Cardiac muscle cell (in vitro differentiated cells and primary cell): ENCODE measurements at places on chromosomes 7 and 10. TPM values are rescaled to one million over a fixed set of nuclear protein-coding genes. Genes with fewer than 3 reads are reported as not detected.

DNA sequence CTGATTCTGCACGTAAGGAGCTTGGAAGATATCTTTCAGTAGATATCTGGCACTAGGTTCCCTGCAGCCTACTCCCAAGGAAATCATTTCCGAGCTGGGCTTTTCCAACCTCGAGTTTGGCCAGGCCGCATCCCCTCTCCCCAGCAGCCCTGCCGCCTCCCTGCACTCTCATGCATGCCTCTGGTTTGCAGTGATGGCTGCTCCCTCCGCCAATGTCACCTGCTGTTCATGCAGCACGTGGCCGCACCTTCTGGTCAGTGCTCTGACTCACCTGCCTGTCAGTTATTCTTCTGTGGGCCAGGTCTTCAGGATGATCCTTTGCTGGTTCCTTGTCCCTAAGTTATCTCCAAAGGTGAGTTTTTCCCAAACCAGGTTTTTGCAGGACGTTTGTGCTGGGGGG, 50.6 kb upstream of the RASGEF1A start:
- no peak for DNase-seq
- H3K4me3 ChIP-seq, result no peak overlapping the region
- H3K27ac ChIP-seq, result no peak overlapping the region
- no peaks in the 10 kb centered on the region for H3K4me1 ChIP-seq

Gene CALD1
- 73.8 and 135 TPM in 2 replicates for polyA plus RNA-seq

DNA sequence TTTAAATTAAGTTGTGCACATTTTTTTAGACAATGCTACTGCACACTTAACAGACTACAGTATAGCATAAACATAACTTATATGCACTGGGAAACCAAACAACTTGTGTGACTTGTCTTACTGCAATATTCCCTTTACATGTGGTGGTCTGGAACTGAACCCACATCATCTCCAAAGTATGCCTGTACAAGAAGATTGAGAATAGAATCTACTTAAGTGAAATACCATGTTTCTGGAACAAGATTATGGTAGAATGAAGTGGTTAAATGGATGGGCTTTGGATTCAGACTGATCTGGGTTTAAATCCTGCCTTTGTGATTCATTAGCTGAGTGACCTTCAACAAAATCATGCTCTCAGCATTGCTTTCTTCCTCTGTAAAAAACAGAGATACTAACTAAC, 30.7 kb downstream of the CUL2 start:
- no peak for DNase-seq
- no peaks in the 10 kb centered on the region for H3K4me1 ChIP-seq
- H3K27me3 ChIP-seq, result no peaks in the 10 kb centered on the region
- H3K27ac ChIP-seq, result no peak overlapping the region

Gene EPO
- polyA plus RNA-seq, result 0.34 and 0.46 TPM in 2 replicates

Gene LRRC4
- 2.9 TPM in 2 replicates for polyA plus RNA-seq

- no peaks in the 10 kb centered on the region for H3K36me3 ChIP-seq
- no peak for DNase-seq
- H3K27ac ChIP-seq, result no peak overlapping the region
- H3K4me3 ChIP-seq, result no peak overlapping the region
- H3K4me1 ChIP-seq, result no peaks in the 10 kb centered on the region
Observed at GRCh38 chr7:134429481-134429880, 29.4 kb downstream of the AKR1B1 start.

- peak; percentile 87 for DNase-seq
- peaks cover 2% of the 10 kb centered on the region for H3K36me3 ChIP-seq
- H3K27me3 ChIP-seq, result no peaks in the 10 kb centered on the region
- H3K4me3 ChIP-seq, result no peak overlapping the region
- peak overlapping the region; percentile 65 for H3K27ac ChIP-seq
Observed at GRCh38 chr7:99372275-99373090, 2.0 kb upstream of the ARPC1B start.

DNA sequence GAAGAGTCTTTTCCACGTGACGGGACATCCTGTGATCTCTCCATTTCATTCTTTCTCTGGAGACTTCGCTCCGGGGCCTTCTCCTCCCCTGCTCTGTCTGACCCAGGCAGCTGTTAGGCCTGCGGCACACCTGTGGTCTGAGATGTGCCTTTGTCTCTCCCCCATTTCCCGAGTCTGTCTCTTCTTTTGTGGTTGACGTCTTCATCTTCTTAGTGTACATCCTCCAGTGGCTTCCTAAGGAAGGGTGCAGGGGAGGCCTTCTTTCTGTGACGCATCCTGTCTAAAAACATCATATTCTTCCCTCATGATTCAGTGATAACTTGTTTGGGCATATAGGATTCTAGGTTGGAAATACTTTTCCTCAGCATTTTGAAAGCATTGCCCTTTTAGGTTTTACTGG, 17.2 kb upstream of the ATP6V0E2 start:
- H3K27me3 ChIP-seq, result no peaks in the 10 kb centered on the region
- H3K36me3 ChIP-seq, result no peaks in the 10 kb centered on the region
- H3K27ac ChIP-seq, result no peak overlapping the region
- no peak for DNase-seq
- H3K4me3 ChIP-seq, result no peak overlapping the region

DNA sequence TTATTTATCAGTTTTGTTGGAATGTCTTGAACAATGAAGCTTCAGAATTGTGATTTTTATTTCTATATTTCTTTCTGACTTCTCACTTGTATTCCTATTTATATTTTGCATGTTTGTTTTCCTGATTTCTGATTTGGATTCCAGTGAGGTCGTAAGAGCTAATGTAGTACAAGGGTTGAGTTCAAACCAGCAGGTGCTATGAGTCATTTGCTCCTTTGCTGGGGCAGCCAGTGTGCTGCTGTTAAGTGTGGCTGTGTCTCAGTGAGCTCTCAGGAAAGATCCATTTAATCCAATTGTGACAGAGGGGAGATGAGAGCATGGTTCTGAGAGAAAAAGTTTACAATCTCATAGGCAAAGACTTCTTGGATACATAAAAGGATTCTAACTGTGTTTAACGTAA, 48.6 kb downstream of the MCU start:
- H3K36me3 ChIP-seq, result no peaks in the 10 kb centered on the region
- no peak overlapping the region for H3K4me3 ChIP-seq
- peaks cover 27% of the 10 kb centered on the region for H3K4me1 ChIP-seq
- DNase-seq, result peak; percentile 22
- no peak overlapping the region for H3K27ac ChIP-seq

DNA sequence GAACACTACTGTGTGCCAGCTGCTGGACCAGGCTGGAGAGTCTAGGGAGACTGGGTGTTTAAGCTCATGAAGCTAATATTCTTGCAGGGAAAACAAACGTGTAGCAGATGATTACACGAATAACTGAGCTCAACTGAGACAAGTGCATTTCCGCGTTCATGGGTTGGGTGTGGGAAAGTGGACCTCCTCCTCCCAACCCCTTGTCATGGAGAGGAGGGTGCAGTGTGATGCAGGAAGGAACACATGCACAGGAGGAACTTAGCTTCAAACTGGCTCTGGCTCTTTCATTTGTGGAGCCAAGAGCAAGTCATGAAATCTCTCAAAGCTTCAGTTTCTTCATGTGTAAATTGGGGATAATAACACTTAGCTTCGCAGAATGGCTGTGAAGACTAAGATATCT, 204.3 kb downstream of the ARHGAP12 start:
- H3K4me1 ChIP-seq, result no peaks in the 10 kb centered on the region
- no peak overlapping the region for H3K4me3 ChIP-seq
- H3K36me3 ChIP-seq, result no peaks in the 10 kb centered on the region
- DNase-seq, result no peak
- no peaks in the 10 kb centered on the region for H3K27me3 ChIP-seq
- no peak overlapping the region for H3K27ac ChIP-seq

GRCh38 chr7:39979406-39980073, 29.5 kb downstream of the CDK13 start:
- H3K4me1 ChIP-seq, result no peaks in the 10 kb centered on the region
- no peaks in the 10 kb centered on the region for H3K36me3 ChIP-seq
- no peak overlapping the region for H3K4me3 ChIP-seq
- H3K27ac ChIP-seq, result peak overlapping the region; percentile 55

Gene FLNC
- 194 and 196 TPM in 2 replicates for polyA plus RNA-seq

Gene ASB10
- polyA plus RNA-seq, result 0.57 TPM in 1 of 2 replicates, not detected in the other

DNA sequence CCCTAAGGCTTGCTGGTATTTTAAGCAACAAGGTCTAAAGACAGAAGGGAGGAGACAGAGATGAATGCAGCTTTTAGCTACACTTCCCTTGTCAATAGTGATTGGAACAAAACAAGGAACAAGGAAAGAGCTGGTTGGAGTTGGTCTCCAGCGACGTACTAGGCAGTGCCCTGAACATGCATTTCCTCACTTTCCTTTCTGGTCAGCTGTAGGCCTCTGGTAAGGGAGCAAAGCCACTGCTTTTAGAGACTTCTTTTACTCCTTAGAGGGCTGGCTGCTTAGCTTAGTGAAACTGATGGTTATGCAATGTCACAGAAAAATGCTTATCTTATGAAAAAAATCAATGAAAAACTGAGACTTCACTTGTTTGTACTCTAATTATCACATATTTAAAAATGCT, 75.5 kb upstream of the TRIL start:
- no peaks in the 10 kb centered on the region for H3K4me1 ChIP-seq
- H3K4me3 ChIP-seq, result no peak overlapping the region
- no peak overlapping the region for H3K27ac ChIP-seq
- no peaks in the 10 kb centered on the region for H3K36me3 ChIP-seq
- H3K27me3 ChIP-seq, result no peaks in the 10 kb centered on the region
